ENCODE measurements at places on chromosomes 12 and 14.

DNA sequence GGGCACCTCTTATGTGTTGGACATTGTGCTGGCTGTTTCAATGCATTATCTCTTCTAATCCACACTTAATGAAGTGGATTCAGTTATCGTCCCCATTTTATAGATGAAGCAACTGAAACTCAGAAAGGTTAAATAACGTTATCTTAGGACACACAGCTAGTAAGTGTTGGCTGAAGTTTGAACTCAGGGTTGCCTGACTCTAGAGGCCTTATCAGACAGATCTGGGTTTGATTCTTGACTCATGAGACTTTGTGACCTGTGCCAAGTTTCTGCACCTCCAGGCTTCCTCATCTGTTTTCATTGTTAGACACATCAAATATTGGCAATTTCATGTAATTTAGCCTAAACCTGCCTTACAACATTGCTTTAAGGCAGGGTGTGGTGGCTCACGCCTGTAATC, 18.2 kb upstream of the IRF2BPL start:
- no peak for DNase-seq

- no peak for DNase-seq
Measured at GRCh38 chr12:106908561-106908960, 47.1 kb upstream of the TMEM263 start.

DNA sequence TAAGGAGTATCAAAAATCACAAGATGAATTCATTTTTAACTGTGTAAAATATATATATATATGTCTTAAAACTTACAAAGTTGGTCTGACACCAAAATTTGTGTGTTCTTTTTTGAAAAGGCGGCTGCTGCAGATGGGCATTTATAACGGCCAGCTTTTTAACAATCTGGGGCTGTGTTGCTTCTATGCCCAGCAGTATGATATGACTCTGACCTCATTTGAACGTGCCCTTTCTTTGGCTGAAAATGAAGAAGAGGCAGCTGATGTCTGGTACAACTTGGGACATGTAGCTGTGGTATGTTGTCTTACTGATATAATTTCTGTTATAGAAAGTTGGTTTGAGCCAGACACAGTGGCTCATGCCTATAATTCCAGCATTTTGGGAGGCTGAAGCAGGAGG, 47.0 kb downstream of the TTC8 start:
- no peak for DNase-seq

DNA sequence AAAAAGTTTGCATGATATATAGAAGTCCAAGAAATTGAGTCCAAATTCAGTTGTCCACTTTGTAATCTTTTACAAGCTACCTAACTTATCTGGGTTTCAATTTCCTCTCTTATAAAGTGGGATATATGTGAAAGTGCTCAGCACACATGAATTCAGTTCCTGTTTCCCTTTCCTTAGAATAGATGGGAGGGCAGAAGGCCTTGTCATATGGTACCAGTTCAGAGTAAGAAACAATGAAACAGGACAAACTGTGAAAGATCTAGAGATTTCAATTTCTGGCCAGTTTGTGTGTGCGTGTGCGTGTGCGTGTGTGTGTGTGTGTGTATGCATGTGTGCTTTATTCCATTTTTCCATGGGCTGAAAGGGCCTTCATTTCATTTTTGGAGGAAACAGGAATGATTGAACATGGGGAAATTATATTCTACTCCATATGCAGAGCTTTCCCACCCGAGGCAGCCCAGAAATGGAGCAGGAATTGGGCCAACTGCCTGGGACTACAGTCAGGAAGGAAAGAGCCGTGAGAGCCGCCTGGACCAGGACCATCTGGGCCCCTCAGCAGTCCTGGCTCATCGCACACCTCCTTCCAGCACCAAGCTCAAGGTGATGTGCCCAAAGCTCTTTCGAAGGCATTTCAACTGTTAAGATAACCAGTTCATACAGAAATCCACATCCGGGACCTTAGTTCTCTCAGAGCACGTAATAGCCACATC, 183.2 kb downstream of the EPS8 start:
- no peak for DNase-seq

- DNase-seq: no peak
Measured at GRCh38 chr12:72888693-72889092, 616.5 kb downstream of the TRHDE start.

GRCh38 chr14:93821051-93821450, 32.8 kb upstream of the PRIMA1 start:
- DNase-seq: no peak

GRCh38 chr12:104376650-104377513, 73.3 kb downstream of the EID3 start:
- no peak for DNase-seq

- DNase-seq: no peak
Measured at GRCh38 chr12:57822392-57823130, 4.0 kb upstream of the AVIL start.

- DNase-seq: no peak
Measured at GRCh38 chr14:66724996-66725395, 217.0 kb downstream of the GPHN start.

- no peak for DNase-seq
Measured at GRCh38 chr12:460261-461230, 807 bp downstream of the B4GALNT3 start.

DNA sequence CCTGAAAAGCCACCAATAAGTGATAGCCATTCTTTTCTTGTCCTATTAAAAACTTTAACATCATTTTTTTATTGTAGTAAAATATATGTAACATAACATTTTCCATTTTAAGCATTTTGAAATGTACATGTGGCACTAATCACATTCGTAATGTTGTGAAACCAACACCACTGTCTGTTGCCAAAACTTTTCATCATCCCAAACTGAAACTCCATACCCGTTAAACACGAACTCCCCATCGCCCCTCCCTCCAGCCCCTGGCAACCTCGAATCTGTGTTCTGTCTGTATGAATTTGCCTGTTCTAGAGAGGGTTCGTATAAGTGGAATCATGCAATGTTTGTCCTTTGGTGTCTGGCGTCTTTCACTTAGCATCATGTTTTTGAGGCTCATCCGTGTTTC, 75.9 kb downstream of the CCDC92 start:
- DNase-seq: no peak

- no peak for DNase-seq
Measured at GRCh38 chr12:74049348-74049747, 488.3 kb upstream of the ATXN7L3B start.

DNA sequence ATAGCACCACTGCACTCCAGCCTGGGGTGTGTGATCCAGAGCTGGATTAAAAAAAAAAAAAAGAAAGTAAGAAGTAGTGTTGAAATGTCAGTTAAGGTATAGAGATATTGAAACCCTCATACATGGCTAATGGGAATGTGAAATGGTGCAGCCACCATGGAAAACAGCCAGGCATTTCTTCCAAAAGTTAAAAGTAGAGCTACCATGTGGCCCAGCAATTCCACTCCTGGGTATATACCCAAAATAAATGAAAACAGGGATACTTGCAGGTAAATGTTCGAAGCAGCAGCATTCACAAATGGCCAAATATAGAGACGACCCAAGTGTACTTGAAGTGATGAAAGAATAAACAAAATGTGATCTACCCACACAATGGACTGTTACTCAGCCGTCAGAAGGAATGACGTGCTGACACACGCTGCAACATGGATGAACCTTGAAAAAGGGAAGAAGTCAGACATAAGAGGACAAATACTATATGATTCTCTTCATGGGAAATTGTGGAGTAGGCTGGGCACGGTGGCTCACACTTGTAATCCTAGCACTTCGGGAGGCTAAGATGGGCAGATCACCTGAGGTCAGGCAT, 15.2 kb downstream of the IL31 start:
- DNase-seq: no peak

- peak; percentile 80 for DNase-seq
Measured at GRCh38 chr12:12032851-12033797, 37.6 kb upstream of the BCL2L14 start.

DNA sequence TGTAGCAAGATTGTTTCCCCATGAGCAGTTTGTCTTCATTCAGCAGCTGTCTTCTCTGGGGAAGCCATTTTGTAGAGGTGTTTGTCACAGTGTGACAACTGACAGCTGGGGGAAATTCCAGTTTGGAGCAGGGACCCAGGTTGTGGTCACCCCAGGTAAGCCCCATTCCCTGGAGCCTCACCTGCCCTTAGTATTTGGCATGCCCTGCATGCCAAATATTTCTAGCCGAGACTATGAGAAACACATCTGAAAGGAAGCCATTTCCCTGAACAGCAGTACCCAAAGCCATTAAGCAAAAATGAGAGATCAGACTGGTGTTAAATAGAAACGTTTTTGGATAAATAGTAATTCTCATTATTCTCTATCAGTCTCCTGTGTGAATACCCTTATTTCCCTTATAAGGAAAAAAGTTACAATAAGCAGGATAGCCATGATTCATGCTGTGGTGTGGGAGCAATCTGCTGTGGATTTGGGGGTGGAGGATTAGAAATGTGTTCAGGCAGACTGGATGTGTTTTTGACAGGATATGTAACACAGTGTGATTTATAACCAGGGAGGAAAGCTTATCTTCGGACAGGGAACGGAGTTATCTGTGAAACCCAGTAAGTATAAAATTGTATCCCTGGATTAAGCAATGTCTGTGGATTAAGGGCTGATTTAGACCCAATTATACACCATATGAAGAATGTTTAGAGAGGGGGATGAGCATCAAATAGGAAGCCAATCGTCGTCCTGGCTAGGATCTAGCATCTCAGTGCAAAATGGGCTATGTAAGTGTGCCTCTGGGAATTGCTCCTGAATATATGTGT, 68.9 kb downstream of the DAD1 start:
- no peak for DNase-seq

- DNase-seq: no peak
Measured at GRCh38 chr14:23168246-23168645, 15.2 kb downstream of the SLC7A8 start.

DNA sequence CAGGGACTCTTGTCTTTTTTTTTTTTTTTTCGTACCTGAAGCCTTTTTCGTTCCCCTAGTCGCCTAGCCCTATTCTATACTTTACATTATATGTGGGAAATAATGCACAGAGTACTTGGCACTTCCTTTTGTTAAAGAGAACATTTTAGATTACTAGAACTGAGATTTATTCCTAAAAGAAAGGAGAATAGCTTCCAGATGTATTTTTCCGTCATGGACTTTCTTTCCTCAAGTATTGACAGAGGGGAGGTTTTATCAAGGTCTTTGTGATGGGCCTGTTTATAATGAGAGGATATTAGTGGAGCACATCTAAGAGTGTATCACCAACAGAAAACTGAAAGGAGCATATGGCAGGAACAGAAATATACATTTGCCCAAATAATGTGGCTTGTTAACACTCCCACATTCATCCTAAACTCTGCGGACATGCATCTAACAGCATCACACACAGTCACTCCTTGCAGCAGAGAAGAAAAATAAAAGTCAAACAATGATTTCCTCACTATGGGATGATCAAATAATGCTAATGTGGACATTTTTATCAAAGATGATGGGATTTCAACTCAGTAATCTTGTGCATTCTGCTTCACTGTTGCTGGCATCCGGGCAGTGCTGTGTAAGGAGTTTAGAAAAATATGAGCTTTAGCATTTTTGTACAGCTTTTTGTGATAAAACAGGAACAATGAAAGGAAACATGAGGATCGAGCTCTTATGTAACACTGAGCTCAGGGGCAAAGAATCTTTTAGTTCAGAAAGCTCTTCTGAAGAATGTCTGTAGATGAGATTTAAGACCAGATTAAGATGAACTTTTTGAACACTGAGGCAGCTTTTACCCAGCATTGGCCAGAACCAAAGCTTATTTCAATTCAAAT, 183.1 kb downstream of the EGLN3 start:
- DNase-seq: no peak

DNA sequence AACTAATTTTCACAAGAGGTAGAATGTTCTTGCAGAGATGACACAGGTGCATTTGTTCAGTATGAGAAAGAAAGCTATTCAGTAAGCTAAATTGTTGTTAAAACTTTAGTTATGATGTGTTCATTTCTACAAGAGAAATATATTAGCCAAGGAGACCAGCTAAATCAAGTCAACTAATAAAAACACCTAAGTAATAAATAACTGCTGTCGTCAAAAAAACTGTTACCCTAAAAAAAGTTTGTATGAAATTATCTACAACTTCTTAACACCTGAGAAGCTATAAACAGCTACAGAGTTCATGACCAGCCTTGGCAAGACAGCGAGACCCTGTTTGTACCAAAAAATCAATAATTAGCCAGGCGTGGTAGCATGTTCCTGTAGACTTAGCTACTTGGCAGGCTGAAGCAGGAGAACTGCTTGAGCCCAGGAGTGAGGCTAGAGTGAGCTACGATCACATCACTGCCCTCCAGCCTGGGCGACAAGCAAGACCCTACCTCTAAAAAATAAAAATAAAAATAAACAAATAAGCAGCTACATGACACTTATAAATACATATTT, 67.6 kb upstream of the AP4S1 start:
- no peak for DNase-seq

GRCh38 chr12:42085594-42085993, 59.1 kb downstream of the GXYLT1 start:
- no peak for DNase-seq

- DNase-seq: no peak
Measured at GRCh38 chr14:98348505-98348904, 923.5 kb downstream of the BCL11B start.

GRCh38 chr14:64508215-64508776, 3.7 kb downstream of the ZBTB1 start:
- no peak for DNase-seq

GRCh38 chr14:21536418-21537089, 10.4 kb upstream of the SALL2 start:
- DNase-seq: no peak

GRCh38 chr14:61111209-61111665, 130.2 kb downstream of the SLC38A6 start:
- DNase-seq: no peak

DNA sequence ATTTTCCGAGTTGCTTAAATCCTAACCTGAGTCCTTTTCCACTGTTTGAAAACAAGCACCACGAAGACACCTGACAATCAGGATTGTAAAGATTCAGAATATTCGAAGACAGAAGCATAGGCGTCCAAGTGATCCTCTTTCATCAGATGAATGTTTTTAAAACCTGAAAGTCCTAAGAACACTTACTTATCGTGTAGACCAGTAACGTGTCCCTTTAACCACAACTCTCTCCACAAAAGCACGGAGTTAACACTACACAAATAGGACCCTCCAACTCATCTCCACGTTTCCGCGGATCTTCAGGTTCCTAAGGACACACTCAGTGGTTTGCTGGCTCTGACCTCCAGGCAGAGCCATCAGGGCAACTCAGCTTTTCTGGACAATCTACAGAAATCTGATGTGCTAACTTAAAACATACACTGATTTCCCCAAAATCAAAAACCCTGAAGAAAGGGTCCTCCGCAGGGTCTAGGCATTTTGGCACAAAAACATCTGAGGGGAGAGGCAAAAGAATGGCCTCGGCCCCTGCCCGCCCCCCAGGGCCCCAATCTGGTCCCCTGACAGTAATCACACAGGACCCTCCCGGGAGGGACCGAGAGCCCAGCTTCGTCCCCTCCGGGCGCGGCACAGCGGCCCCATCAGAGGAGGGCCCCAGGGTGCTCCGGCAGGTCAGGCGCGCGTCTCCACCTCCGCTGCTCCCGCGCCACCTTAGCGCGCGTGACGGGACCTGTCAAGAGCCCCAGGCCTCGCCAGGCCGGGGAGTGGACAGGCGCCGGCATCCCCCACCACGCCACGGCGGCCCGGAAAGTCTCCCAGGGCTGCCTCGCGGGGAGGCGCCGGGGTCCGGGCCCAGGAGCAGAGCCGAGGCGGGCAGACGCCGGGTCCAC, 925 bp downstream of the DICER1 start:
- peak; percentile 33 for DNase-seq
